ENCODE measurements at places on chromosomes 11 and 22.
A peak's percentile ranks its signal among the peaks of the same experiment; 100 is the strongest.

- peak; percentile 6 for DNase-seq
Observed at GRCh38 chr11:84866922-84867321, 760.2 kb downstream of the DLG2 start.

DNA sequence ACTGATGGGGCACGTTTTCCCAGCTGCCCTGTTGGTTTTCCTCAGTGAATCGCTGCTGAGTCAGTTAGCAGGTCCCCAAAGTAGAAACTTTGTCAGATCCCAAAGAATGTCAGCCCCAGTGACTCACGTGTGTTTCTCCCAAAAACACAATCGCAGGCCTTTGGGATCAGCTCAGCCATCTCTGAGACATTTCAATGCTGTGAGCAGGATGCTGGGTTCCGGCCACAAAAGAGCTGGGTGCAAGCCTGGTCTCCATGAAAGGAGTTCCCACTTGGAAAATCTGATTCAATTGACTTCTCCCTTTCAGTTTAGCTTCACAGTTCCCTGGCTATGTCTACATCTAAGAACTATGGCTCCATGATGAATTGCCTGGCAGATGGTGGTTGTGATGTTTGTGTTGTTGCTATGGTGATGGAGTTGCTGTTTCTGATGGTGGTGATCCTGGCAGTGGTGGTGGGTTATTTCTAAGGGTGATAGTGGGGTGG lies 28.0 kb downstream of the MYEOV start:
- DNase-seq = peak; percentile 99

- DNase-seq = no peak
Observed at GRCh38 chr11:12060385-12060985, 49.9 kb upstream of the MICAL2 start.

DNA sequence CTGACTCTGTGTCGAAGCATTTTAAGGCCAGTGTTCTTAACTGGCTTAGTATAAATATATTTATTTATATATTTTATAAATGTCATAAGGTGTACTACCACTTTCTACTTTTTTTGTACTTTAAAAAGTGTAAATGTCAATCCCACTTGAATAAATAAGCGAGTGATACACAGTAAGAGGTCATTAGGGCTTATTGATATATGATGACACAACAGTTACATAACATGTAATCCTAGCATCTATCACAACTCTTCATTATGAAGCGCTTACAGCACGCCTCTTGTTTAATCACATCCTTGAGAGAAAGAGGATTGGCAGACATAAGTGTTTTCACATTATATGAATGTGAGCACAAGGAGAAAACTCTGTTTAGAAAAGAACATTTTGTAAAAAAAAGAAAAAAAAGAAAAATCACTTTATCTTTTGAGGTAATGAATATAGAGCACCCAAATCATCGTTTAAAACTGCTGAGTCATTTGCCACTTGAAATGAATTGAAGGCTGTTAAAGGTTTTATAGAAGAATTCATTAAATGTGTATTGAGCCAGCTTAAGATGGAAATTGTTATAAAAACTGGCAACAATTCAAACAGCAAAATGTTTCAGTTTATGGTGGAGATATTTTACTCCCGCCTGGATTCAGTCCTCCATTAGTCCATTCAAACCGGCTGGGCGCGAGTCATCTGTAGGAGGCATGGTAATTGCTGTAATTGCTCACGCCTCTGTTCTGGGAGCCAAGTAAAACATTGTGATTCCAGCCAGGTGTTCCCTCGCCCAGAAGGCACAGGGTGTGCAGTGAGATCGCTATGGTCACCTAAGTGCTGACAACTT lies 627.3 kb upstream of the KIRREL3 start:
- DNase-seq = no peak

- no peak for DNase-seq
Observed at GRCh38 chr22:35369996-35370395, 10.9 kb upstream of the HMOX1 start.

DNA sequence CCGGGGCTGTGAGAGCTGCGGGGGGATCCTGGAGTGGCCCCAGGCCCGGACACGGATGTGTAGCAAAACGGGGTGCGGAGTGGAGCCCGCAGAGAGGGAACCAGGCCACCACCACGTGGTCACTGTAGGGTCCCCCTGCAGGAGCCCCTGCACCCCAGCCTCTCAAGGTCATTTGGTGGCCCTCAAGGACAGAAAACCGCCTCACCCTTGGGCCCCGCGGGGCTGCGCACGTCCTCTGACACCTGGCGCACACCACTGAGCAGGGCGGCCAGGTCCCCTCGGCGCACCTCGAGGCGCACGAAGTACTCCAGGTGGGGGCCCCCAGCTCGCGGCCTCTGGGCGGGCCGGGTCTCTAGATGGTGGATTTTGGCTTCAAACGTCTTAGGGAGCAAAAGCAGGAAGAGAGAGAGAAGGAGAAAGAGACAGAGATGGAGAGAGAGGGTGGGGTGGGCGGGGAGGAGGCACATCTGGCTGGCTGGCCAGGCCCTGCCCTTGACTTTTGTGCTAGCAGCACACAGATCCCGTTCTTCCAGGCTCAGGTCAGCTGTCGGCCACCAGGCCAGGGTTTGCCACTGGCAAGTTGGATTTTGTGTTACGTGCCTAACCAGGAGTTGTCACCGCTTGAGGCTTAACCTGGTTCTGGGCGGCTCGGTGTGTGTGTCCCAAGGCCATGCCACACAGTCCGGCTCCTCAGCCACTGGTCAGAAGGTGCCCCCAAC lies 3.2 kb downstream of the TH start:
- DNase-seq = no peak

- no peak for DNase-seq
Observed at GRCh38 chr11:77630157-77630710, 7.4 kb downstream of the CLNS1A start.

- DNase-seq = no peak
Observed at GRCh38 chr22:36860821-36861659, at the start of gene NCF4. TSS of gene NCF4 (plus strand) at chr22:36861006. CDS start at chr22:36861172, 166 bp downstream.

- DNase-seq = no peak
Observed at GRCh38 chr11:48167380-48167779, 49.2 kb upstream of the OR4B1 start.

- no peak for DNase-seq
Observed at GRCh38 chr11:15837901-15838489, 518.4 kb downstream of the SOX6 start.

GRCh38 chr11:42996421-42997307 lies 315.1 kb upstream of the API5 start:
- DNase-seq = no peak

GRCh38 chr11:45320371-45320770 lies 34.2 kb upstream of the SYT13 start:
- no peak for DNase-seq

DNA sequence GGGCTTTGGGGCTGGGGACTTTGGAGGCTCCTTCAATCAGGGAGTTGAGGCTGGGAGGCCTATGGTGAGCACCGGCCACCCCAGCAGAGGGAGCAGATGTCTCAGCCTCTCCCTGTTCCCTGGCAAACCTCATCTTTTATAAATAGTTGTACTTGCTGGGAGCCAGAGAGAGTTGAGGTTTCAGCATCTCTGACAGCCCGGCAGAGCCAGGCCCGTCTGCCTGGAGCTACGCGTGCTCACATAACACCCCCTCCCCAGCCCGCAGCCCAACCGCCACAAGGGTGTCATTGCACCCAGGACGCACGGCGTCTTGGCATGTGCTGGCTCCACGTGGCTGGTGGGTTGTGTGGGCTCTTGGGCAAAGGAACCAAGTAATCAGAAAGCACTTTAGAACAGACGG lies 127.1 kb downstream of the CHST1 start:
- DNase-seq = no peak

GRCh38 chr11:18710545-18710944 lies 12.0 kb downstream of the TMEM86A start:
- no peak for DNase-seq

- DNase-seq = no peak
Observed at GRCh38 chr22:35752006-35752862, 34.6 kb downstream of the APOL5 start.

DNA sequence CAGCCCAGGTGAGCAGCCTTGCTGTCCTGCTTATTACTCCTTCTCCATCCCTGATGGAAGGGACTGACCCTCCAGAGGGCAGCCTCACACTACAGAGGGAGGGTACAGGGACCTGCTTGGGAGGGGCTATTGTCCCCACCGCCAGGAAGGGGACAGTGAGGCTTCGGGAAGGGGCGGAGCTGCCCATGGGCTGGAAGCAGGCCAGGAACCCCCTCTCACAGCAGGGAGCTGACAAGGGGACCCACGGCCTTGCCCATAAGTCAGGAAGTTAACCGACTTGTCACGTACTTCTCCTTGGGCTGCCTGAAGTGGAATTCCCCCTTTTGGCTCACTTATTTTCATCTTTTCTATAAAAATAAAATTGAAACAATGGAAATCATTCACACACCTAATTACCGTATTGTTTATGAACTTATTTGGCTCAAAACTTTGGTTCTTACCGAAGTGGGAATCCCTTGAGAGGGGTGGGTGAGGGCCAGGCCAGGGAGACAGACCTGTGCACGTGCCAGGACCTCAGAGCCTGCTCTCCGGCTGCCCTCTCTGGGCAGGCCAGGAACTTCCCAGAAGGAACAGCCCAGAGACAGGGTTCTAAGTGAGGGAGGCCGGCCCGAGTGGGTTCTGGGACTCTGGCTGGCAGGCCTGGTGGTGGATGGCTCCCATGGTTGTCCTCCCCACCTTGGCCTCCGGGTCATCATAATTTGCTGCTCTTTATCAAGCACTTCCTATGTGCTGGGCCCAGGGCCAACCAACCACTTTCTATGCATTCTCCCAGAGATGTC lies 5.8 kb downstream of the MGAT3 start:
- DNase-seq = no peak

DNA sequence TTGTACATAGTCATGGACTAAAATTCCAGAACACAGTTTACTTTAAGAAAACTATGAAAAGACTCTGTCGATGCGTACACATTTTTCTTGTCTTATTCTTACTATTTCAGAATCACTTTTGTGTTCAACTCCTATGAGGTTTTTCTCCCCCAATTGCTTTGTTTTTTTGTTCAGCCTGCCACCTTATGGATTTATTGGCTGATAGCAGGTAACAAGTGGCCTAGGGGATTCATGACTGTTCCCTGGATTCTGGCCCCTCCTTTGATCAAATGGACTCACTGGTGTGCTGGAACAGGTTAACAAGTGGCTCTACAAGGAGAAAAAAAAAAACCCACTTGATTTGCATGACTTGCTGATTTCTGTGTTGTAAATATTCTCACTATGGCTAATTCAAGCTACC lies 10.6 kb downstream of the MMP20 start:
- no peak for DNase-seq

DNA sequence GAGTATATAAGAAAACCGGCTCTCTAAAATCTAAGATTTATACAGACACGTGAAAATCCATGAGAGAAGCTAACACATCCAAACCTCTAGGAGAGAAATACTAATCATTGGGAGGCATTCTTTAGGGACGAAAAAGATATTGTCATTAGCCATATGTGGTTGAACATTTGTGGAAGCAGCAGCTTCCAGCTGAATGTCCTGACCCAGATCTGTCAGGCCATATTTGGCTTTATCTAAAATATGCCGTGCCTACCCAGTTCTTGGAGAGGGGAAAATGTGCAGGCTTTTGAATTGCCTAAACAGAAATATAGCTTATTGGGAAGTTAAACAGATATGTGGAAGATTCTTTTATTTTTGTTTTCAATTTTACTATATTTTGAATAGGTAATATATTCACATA lies 6.4 kb downstream of the CCDC89 start:
- DNase-seq = no peak

DNA sequence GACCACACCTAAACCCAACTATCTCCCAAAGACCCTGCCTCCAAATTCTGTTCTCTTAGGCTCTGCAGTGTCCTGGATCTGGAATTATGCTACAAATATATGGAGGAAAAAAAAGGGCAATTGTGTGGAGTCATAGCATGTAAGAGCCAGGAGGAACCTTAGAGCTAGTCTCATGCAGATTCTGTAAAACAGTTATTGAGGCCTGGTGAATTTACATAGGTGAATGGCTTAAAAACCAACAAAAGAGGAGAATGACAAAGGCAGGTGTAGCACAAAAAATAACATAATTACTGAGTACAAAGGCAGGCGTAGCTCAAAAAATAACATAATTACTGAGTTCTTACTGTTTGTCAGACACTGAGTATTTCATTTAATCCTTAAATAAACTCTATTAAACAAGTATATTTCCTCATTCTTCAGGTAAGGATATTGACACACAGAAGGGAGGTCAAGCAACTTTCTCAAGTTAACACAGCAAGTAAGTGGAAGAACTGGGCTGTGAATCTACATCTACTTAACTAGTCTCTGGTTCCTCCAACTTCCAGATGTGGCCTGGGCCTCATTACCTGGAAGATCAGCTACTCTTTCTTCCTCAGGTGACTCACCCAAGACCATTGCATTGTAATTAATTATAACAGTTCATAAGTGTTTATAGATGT lies 938.9 kb upstream of the TENM4 start:
- DNase-seq = no peak

DNA sequence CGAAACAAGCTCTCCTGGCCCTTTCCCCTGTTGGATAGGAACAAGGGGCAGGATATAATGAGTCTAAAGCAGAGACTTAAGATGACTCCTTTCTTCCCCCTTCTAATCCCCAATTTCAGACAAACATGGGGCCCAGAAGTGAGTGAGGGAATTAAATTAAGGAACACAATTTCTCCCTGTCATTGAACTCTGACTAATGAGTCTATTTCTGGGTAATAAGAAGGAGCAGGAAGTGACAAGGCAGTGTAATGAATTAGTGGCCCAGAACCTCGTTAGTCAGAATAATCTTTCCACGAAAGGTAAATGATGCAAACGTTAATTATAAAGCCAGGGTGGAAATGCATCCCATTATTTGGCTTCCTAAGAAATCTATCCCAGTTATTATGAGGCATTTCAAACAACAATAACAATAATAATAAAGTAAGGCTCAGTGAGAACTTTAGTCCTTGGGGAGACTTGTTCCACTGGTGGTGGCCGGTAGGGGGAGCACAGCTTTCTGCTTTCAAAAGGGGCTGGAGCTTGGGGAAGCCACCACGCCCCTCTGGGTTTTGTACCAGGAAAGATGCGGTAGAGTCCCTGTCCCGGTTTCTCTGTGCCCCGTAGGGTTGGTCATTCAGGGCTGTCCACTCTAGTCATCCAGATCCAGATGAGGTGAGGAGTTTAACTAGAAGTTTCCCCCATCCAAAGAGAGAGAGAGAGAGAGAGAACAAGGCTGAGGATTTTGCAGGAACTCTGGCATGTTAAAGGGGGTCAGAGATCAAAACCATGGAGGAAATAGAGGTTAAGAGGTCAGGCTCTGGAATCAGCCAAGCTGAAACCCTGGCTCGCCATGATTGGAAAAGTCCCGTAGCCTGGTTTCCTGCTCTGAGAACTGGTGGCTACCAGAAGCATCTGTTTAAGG lies 298.3 kb downstream of the NTM start:
- peak; percentile 5 for DNase-seq

DNA sequence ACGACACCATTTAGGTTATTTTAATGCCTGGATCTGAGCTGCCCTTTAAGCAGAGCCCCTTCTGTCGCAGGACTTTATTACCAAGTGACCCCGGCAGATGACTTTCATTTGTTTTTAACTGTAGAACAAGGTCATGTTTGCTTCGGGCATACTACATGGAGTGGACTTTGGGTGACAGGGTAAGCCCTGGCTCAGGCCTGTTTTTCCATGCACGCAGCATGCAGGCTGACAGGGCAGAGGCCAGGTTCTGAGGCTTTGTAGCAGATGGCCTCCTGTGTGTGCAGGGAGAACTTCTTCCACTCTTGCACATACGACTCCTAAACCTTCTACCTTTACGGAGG lies 50.5 kb downstream of the SNX19 start:
- DNase-seq = no peak

GRCh38 chr11:102287964-102288724 lies 29.1 kb upstream of the BIRC3 start:
- peak; percentile 33 for DNase-seq

Measured in SJSA1 (cell line).